ENCODE measurements at places on chromosomes 5 and 9. TPM values are rescaled to one million over a fixed set of nuclear protein-coding genes. Genes with fewer than 3 reads are reported as not detected.

GLT6D1 gene
- total RNA-seq: not detected

TNFSF15 gene
- total RNA-seq: 0.66 TPM

BHMT2 gene
- 63.7 TPM for total RNA-seq

ACER2 gene
- total RNA-seq: 11.0 TPM

GOLM1 gene
- 17.1 TPM for total RNA-seq

EQTN gene
- 0.98 TPM for total RNA-seq

TMEM215 gene
- total RNA-seq: not detected

OR4F3 gene
- not detected for total RNA-seq

PCDHB8 gene
- total RNA-seq: 0.73 TPM

TBCA gene
- 150 TPM for total RNA-seq

DDX4 gene
- not detected for total RNA-seq

QSOX2 gene
- total RNA-seq: 5.6 TPM

DRD1 gene
- total RNA-seq: under 0.01 TPM

EPB41L4A gene
- total RNA-seq: 22.0 TPM

OR13C4 gene
- total RNA-seq: not detected

IL9 gene
- not detected for total RNA-seq

SLC6A19 gene
- not detected for total RNA-seq

CCL21 gene
- total RNA-seq: 84.9 TPM

PDE6A gene
- total RNA-seq: not detected

OTP gene
- not detected for total RNA-seq

DIPK1B gene
- 8.2 TPM for total RNA-seq

NUTM2F gene
- total RNA-seq: not detected

BTNL3 gene
- total RNA-seq: not detected

IFNB1 gene
- not detected for total RNA-seq

RAPGEF1 gene
- 35.3 TPM for total RNA-seq

SMIM23 gene
- not detected for total RNA-seq

EIF4EBP3 gene
- total RNA-seq: 38.1 TPM

PAX5 gene
- total RNA-seq: not detected

FGF10 gene
- total RNA-seq: 60.5 TPM

IRX4 gene
- 2.6 TPM for total RNA-seq

AGTPBP1 gene
- total RNA-seq: 25.0 TPM

GRM6 gene
- total RNA-seq: not detected

GPRIN1 gene
- 0.64 TPM for total RNA-seq

STING1 gene
- total RNA-seq: 39.0 TPM

SHB gene
- 18.7 TPM for total RNA-seq

HACD4 gene
- 5.1 TPM for total RNA-seq

PCDHA1 gene
- not detected for total RNA-seq

DUSP1 gene
- total RNA-seq: 1,562 TPM

SLC6A3 gene
- total RNA-seq: 0.15 TPM

ZBTB5 gene
- total RNA-seq: 10.6 TPM

PLPPR1 gene
- total RNA-seq: 2.2 TPM

LCNL1 gene
- total RNA-seq: not detected

PRSS3 gene
- total RNA-seq: not detected

NPM1 gene
- total RNA-seq: 739 TPM

COL5A1 gene
- total RNA-seq: 15.4 TPM

SHLD3 gene
- total RNA-seq: 3.6 TPM

GCNT1 gene
- total RNA-seq: 10.1 TPM

CCDC192 gene
- not detected for total RNA-seq

TICAM2 gene
- total RNA-seq: 1.5 TPM

ESM1 gene
- total RNA-seq: not detected

STC2 gene
- 502 TPM for total RNA-seq

PALM2AKAP2 gene
- total RNA-seq: 6.4 TPM

GMCL2 gene
- not detected for total RNA-seq

DMRT3 gene
- 1.8 TPM for total RNA-seq

SLC1A1 gene
- total RNA-seq: 13.1 TPM
